CD4-positive, CD25-positive, alpha-beta regulatory T cell (primary cell): ENCODE measurements at places on chromosomes 11 and 22. TPM values are rescaled to one million over a fixed set of nuclear protein-coding genes. Genes with fewer than 3 reads are reported as not detected.

Gene GDPD4
- not detected for total RNA-seq

Gene LINC01488
- total RNA-seq, result not detected

Gene SCO2
- total RNA-seq, result 14.6 TPM

Gene LRRC10B
- not detected for total RNA-seq

Gene CCDC73
- total RNA-seq, result not detected

Gene OR10D3
- total RNA-seq, result not detected

Gene PCNX3
- total RNA-seq, result 61.3 TPM

Gene E2F8
- 0.35 TPM for total RNA-seq

Gene C1QTNF5
- not detected for total RNA-seq
